ENCODE measurements at places on chromosomes 11 and 22. TPM values are rescaled to one million over a fixed set of nuclear protein-coding genes. Genes with fewer than 3 reads are reported as not detected.

- no peak for DNase-seq
These were observed 59.3 kb downstream of the PDGFD start for GRCh38 chr11:104104664-104105063.

Gene P2RY2
- not detected for total RNA-seq

Gene C22orf31
- not detected for total RNA-seq

- DNase-seq, result no peak
These were observed 77.2 kb upstream of the CD44 start for GRCh38 chr11:35061516-35062440.

DNA sequence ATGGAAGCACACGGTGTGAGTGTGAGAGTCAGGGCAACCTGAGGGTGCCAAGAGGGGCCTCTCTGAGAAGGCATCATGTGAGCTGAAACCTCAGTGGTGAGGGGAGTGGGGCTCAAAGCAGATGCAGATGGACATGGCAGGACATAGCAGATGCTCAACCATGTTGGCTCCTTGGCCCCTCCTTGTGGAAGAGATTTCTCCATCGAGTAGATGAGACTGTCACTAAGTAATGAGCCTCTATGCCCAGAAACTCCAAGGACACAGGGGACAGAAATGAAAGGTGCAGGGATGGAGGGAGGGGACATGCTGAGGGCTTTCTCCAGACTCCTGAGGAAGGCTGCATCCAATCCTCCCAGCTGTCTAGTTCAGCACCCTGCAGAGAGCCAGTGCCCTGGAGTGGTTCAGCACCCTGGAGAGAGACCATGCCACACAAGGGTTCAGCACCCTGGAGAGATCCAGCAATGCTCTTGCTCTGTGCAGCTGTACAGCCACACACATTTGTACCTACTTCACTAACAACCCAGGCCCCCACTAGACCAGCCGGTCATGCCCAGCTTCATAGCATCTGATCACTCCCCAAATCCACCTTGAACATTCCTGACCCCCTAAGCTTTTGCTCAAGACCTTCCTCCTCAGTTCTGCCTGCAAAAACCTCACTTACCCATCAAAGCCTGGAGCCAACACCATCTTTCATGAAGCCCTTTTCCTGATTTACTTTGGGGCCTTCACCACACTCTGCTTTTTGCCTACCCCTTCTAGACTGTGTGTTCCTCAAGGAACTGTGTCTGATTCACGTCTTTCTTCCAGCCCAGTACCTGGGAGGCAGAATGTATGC is 252.0 kb downstream of the CTTN start:
- DNase-seq, result no peak

Gene GGTLC3
- total RNA-seq, result not detected

DNA sequence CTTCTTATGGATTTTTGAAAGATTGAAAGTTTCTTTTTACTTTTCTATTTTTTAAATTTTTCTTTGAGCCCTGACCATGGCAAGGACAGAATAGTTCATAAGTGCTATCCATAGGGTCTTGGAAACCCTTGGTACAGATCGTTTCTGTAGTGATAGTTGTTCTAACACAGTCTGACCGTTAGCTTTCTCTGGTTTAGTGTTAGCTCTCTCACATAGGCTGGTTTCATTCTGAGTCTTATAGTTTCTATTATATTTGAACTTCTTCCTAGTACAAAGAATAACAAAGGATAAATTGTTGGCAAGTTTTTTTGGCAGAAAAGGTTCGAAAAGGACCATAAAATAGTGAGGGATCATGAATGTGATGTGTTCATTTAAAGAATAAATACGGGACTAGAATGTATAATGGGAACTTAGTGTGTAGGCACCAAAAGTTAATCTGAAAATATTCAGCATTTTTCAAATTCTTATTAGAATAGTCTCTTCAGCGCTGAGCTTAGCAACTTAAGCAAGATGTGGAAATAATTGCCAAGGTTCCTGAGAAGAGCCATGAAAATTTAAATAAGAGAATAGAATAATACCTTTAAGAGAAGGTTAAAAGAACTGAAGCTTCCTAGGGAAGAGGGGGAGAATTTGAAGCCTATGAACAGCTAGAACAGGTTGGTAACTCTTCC is 24.1 kb downstream of the FDX1 start:
- no peak for DNase-seq
